CD14-positive monocyte (primary cell): ENCODE measurements at places on chromosomes 11 and 22. TPM values are rescaled to one million over a fixed set of nuclear protein-coding genes. Genes with fewer than 3 reads are reported as not detected.

The DGAT2 gene
- polyA plus RNA-seq, result 14.0 and 14.8 TPM in 2 replicates

The IGLL5 gene
- polyA plus RNA-seq, result 0.38 TPM

The HBG2 gene
- polyA plus RNA-seq, result 5.1 TPM

The NLRP6 gene
- 0.10 TPM for polyA plus RNA-seq

The FADS1 gene
- 10.6 and 15.5 TPM in 2 replicates for polyA plus RNA-seq

The NAP1L4 gene
- polyA plus RNA-seq, result 42.1 TPM

The IRAG1 gene
- polyA plus RNA-seq, result 3.3 TPM

The IL18 gene
- polyA plus RNA-seq, result 11.7 TPM

The RTL10 gene
- 1.4 TPM for polyA plus RNA-seq

The SLC29A2 gene
- polyA plus RNA-seq, result not detected

The CEP126 gene
- polyA plus RNA-seq, result 0.02 TPM

The PHOX2A gene
- not detected for polyA plus RNA-seq

The CD59 gene
- 3.1 and 3.7 TPM in 2 replicates for polyA plus RNA-seq
